ENCODE measurements at places on chromosomes 3 and 15.

GRCh38 chr15:65248511-65249255 is 37.4 kb upstream of the CILP start:
- no peak for DNase-seq

GRCh38 chr15:86932456-86932855 is 852.8 kb downstream of the AGBL1 start:
- no peak for DNase-seq

GRCh38 chr15:61122647-61123375 is 106.3 kb downstream of the RORA start:
- no peak for DNase-seq

GRCh38 chr3:54771050-54771449 is 156.8 kb downstream of the LRTM1 start:
- DNase-seq, result no peak

DNA sequence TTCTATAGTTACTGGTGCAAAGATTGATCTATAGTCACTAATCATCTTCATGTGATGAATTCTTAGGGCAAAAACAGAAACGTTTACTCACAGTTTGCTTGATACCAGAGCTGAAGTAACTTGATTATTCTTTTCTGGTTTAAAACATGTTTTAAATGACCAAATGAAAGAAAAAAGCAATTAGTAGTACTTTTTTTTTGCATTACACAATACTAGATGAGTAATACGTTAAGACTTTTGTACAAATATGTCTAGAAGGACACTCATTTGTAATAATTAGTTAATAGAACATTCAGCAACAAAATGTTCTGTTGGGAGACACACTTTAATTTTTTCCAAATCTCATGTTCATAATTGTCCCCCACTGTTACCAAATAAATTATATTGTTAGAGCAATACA is 523.2 kb downstream of the SOX2 start:
- DNase-seq, result no peak

- DNase-seq, result no peak
Observed at GRCh38 chr15:69686626-69687025, 234.0 kb downstream of the RPLP1 start.

GRCh38 chr3:195058336-195059005 is 212.5 kb downstream of the XXYLT1 start:
- DNase-seq, result no peak

GRCh38 chr15:45361878-45362277 is 16.5 kb downstream of the GATM start:
- DNase-seq, result no peak

GRCh38 chr3:192831801-192832347 is 85.8 kb downstream of the MB21D2 start:
- no peak for DNase-seq

Data from NCI-H2029 (cell line).